T47D (cell line): ENCODE measurements at places on chromosomes 4 and X.

GRCh38 chr4:47355568-47355967, 107.9 kb downstream of the COMMD8 start:
- no peak for DNase-seq

GRCh38 chr4:165787516-165788274, 85.3 kb upstream of the TLL1 start:
- no peak for DNase-seq

GRCh38 chr4:683982-684622, 4.8 kb downstream of the SLC49A3 start:
- DNase-seq: peak; percentile 66

GRCh38 chr4:38289553-38289952, 329.4 kb downstream of the PTTG2 start:
- DNase-seq: no peak

GRCh38 chrX:49627086-49627777, 28.4 kb downstream of the GAGE1 start:
- DNase-seq: peak; percentile 88
